PC-3 (cell line): ENCODE measurements at places on chromosomes 12 and 14. TPM values are rescaled to one million over a fixed set of nuclear protein-coding genes. Genes with fewer than 3 reads are reported as not detected.

DNA sequence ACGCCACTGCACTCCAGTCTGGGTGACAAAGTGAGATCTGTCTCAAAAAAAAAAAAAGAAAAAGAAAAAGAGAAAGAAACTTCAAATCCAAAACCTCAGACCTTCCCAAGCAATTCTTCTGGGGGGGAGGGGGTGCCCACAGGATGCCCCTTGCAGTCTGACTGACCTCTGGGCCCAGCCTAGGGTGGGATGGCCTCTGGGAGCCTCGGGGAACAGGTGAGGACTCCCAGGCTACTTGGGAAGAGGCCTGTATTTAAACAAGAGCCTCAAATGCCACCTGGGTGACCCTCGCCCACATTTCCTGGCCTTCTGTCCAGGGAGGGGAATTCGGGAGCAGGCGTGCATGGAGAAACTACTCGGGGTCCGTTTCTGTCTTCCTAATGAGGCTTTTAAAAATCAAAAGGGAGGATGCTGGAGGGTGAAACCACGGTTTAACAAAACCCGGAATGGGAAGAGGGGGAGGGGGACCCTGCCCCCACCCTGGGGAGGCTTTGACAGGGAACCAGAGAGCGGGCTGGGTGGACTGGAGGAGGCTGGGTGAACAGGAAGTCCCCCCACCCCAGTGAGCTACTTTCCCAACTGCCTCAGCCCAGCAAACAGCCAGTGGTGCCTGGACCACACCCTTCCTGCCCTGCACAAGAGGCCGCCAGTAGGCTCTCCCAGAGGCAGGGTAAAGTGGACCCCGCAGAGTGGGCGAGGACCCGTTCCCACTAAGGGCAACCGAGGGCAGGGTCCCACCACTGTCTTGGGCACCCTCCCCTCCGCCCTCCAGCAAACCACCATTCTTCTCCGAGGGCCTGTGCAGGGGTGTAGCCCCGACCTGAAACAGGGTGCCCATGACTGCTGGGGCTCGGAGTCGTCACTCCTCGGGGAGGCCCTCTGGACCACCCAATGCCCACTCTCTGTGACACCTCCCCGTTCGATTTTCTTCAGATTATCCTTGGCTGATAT, 1.5 kb upstream of the FBRSL1 start:
- no peak for DNase-seq

GRCh38 chr12:98466640-98467400, 48.6 kb upstream of the TMPO start:
- no peak for DNase-seq

KCNMB4 gene
- 2.6 and 3.0 TPM in 2 replicates for total RNA-seq

NGDN gene
- 57.6 and 77.3 TPM in 2 replicates for total RNA-seq

GPR84 gene
- total RNA-seq: not detected in 2 replicates

- no peak for DNase-seq
Measured at GRCh38 chr12:69471667-69472385, 1.6 kb downstream of the FRS2 start.

GNB3 gene
- total RNA-seq: 1.8 TPM in 1 of 2 replicates, not detected in the other

- peak; percentile 38 for DNase-seq
Measured at GRCh38 chr12:58424735-58425392, 483.5 kb downstream of the ATP23 start.

DNA sequence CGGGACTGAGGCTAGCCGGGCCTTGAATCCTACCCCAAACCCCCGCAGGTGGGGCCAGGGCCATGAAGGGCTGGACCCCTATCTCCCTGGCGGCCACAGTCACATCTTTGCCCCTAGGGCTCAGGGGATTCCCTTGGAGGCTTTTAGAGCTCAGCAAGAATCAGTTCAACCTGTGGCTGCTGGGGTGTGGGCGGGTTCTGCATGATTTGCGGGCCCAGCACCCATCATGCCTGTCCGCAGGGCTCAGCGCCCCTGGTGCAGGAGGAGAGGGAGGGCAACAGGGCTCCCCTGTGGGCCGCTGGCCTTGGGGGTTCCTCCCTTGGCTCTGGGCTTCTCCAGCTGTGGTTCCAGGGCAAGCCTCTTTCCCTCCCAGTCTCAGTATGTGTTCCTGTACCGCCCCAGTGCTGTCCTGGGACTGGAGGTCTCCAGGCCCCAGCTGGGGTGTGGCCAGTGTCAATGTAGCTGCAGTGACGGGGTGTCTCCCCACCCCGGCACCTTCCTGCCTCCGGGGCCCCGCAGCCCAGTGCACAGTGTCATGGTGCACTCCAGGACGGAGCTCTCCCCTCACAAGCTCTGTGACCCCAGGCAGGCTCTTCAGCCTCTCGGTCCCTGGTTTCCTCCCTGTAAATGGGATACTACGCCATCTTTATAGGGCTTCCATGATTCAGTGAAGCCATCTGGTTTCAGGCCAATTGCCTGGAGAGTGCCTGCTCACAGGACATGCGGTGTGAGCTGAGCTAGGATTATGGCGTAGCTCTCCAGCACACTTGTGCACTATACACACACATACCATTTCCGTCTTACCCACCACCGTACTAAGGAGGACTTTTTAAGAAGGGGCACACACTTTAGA, 9.9 kb upstream of the LBHD2 start:
- no peak for DNase-seq

RPAP3 gene
- 20.3 and 22.1 TPM in 2 replicates for total RNA-seq

DNA sequence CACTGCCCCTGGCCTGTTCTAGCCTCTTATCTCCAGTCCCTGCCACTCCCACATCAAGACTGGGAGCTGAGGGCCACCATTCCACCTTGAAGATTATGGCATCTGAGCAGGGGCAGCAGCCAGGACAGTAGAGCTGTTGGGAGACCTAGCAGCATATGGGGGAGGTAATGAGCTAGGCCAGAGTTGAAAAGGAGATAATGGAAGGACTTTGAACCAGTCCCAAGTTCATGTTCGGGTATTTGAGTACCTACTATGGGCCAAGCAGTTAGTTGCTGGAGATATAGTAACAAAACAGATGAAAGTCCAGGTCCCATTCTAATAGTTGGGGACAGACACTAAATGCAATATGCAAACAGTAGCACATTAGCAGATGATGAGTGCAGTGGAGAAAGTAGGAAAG, 151.5 kb downstream of the PLXNC1 start:
- no peak for DNase-seq

TRHDE gene
- 16.5 and 17.7 TPM in 2 replicates for total RNA-seq

SELPLG gene
- total RNA-seq: 0.63 and 0.73 TPM in 2 replicates

GRCh38 chr14:28870033-28870564, 103.5 kb downstream of the FOXG1 start:
- no peak for DNase-seq

- DNase-seq: no peak
Measured at GRCh38 chr12:130925666-130926015, 28.1 kb upstream of the ADGRD1 start.

DNA sequence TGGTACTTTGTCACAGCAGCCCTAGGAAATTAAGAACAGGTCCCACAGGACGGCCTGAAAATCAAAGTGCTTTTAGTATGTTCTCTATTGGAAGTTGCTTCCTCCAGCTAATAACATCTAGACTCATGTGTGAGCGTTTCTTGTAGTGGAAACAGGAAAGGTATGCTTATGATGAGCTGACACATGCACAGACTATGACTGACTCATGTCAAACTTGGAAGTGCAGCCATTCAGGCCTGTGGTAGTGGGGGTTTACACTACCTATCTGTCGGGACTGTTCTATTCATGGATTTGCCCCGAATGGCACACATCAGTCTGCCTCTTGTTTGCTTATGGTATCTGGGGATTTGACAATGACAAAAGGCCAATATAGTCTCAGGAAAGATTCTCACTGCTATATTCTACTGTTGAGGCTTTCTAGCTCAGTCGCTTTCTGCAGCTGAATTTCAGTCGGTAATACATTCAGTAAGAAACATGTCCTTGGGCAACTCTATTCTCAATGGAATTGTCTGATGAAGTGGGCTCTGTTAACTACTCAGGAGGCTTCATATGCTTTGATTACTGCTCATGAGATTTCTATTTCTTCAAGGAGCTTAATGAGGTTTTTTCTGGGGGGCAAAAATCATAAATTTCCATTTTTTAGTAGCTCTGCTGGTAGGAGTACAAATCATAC, 270.3 kb upstream of the DAAM1 start:
- peak; percentile 98 for DNase-seq

DNA sequence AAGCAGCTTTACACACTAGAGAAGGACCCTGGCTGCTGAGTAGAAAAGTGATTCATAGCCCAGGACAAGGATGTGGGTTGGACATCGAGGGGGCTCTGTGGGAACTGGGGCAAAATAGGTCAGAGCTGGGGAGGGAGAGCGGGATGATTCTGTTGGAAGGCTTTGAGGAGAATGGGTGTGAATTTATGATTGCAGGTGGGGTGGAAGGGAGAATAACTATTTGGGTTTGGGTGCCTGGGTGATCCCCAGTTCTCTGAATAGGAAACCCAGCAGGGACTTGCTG, 13.1 kb downstream of the SERPINA3 start:
- DNase-seq: no peak

DNA sequence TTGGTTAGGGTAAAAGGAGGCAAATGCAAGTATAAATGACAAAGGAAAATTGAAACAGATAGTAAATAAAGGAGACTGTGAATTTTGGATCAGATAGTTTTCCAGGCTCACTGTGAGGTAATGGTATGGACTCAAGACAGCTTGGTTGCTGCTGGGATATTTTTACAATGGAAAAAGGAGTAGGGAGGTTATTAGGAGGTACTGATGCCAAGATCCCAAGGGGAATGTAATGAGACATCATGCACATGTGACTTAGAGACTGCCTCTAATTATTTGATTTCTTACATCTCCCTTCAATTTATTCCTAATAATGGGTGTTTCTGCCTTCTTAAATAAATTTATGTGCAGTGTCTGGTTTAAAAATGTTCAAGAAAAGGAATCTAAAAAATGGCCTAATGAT, 56.9 kb downstream of the TAOK3 start:
- no peak for DNase-seq

CEP128 gene
- total RNA-seq: 11.6 and 14.0 TPM in 2 replicates

DNA sequence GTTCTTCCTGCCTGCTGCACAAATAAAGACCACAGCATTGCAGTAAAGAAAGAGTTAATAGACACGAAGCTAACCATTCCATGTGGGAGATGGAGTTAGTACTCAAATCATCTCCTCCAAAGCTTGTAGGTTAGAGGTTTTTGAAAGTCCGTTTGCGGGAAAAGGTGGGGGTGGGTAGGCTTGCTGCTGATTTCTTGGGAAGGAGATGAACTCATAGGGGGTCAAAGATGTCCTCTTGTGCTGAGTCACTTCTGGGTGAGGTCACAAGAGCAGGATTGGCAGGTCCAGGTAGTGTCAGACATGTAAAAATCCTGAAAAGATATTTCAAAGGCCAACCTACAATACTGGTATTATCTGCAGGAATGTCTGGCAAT, 66.4 kb downstream of the PTHLH start:
- peak; percentile 38 for DNase-seq

COX14 gene
- 75.7 and 84.7 TPM in 2 replicates for total RNA-seq

RFX4 gene
- total RNA-seq: not detected in 2 replicates

STON2 gene
- total RNA-seq: 12.3 and 16.1 TPM in 2 replicates

DNA sequence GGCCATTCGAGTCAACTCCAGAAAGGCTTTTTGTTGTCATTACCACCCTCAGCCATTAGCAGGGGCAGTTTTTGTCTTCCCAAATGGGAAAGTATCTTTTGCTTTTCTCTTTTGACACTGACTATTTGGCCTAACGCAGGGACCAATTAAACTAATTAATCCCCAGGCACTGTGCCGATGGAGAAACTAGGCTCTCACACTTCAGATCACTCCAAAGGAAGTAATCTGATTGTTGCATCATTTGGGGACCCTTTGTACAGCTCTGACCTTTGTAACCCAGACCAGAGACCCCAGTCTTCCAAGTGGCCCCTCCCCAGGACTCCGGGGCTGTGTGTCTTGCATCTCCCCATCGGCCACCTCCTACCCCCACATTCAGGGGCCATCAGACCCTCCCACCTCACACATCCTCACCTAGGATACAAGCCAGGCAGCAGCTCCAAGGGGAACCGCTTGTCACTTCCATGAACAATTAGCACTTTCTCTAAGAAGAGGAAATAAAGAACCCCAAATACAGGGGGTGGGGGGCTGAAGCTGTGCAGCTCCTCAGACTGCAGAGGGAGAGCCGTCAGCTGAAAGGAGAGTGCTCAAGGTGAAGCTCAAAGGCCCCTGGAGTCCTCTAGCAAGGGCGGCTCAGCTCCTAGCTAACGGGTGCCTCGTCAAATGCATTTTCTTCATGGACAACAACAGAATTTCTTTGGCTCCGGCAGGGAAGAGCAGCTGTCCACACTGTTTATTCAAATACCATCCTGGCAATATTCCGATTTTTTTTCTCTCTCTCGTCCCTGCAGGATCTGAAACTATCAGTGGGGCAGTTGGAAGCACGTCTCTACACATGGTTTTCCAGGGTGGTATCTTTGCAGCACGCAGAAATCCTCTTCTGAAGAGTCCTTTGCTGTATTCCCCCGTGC, 64.3 kb upstream of the DIO3 start:
- DNase-seq: no peak

GRCh38 chr14:69487226-69487625, 2.7 kb downstream of the PLEKHD1 start:
- no peak for DNase-seq

CMA1 gene
- total RNA-seq: not detected in 2 replicates

DNA sequence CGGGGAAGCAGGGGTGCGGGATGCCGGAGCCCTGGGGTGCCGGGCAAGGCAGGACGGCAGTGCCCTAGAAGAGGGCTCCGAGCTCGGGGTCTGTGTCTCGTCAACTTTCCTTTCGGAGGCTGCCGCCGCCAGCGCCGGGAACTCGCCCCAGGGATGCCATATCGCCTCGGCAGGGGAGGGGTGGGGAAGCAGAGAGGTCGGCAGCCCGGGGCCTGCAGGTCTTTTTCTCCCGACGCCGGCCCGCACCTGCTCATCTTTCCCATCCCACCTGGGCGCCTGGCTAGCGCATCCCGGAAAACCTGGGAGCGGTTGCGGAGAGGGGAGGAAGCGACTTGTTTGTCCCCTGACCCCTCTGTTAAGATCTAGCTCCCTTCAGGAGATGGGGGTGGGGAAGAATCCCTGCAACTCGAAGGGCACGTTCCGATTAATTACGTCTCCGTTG, 547 bp downstream of the CNTN1 start:
- DNase-seq: no peak

DNA sequence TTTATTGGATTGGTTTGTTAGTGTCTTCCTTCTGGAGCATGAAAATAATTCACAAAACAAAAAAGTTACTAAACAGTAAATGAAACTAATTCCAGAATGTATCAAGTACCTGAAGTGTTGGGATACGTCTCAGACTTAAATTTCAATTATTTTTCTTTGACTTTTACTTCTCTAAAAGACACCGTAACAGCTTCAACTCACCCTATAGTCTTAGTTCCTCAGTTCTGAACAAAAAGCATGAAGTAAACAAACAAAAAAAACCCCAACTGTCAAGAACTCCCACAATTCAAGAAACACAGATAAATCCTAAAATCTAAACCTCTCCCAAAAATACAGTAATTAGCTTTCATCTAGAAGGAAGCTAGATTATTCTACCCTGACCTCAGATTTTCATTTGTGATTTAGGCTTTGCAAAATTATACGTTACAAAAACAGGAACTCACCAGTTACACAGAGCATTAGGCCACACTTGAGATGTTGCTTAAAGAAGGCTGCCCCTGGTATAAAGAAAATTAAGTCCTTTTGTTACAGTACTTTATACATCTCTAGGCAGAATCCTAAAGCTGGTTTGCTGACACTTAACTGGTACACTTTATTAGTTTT, 10.2 kb downstream of the HEATR5A start:
- no peak for DNase-seq

GRCh38 chr12:111362687-111363475, 6.0 kb downstream of the PHETA1 start:
- DNase-seq: no peak

LMBR1L gene
- 17.1 and 18.5 TPM in 2 replicates for total RNA-seq
